ENCODE measurements at places on chromosomes 11 and 22.

- no peak for DNase-seq
Observed at GRCh38 chr11:112366777-112367176, 106.1 kb upstream of the PLET1 start.

GRCh38 chr11:46388619-46389449 lies 2.7 kb downstream of the CHRM4 start:
- DNase-seq = no peak

GRCh38 chr11:64777449-64778222 lies 706 bp downstream of the SF1 start:
- peak; percentile 71 for DNase-seq

- DNase-seq = no peak
Observed at GRCh38 chr11:109870297-109870696, 222.9 kb upstream of the ZC3H12C start.

- DNase-seq = no peak
Observed at GRCh38 chr11:56849250-56849649, 100.8 kb upstream of the OR9G4 start.

DNA sequence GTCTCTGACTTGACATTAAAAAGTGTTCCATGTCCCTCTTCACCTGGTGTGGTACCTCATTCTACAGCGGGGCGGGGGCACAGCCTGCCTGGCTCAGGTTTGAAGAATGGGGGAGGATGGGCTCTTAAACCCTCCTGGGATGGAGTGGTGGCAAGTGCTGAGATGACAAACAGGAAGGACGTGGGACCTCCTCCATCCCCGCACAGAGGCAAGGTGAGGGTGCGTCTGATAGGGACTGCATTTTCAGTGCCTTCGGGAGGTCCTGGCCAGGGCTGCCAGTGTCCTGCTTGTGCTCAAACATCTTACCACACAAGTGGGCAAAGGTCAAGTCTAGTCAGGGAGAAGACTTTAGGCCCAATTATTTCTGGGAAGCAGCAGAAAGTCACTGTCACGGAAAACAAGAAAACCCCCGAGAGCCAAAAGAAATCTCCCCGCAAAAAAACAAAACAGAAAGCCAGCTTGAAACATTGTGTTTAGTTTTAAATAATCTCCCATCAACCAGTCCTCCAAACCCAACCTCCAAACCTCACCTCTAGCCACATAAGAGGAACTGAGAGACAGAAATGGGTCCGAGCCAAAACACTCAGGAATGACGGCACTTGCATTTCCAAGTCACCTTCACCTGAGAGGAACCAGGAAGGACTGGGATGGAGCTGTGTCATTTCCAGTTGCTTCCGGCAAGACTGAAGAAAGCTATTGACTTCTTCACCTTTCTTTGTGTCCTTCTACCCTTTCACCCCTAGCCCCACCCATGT lies 966.5 kb downstream of the NTM start:
- DNase-seq = no peak

DNA sequence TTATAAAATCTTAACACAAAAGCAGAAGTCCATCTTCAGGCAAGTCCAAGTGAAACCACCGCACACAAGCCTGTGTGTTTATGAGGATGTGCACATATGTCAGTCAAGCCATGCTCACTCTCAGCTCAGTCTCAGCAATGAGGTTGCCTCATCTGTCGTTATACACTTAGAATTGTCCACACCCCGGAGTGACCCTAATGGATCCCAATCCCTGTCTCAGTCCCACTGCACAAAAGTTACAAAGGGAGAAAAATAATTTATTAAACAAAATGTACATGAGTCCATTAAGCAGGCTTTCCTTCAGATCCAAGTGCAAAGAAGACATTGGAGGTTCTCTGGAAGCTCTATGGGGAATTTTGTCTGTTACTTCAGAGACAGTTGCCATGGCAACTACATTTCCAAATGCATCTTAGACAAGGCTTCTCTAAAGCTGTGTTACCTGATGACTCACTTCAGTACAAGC lies 24.4 kb downstream of the OR8B12 start:
- no peak for DNase-seq

GRCh38 chr22:47594836-47595521 lies 832.5 kb downstream of the TBC1D22A start:
- no peak for DNase-seq

- DNase-seq = peak; percentile 5
Observed at GRCh38 chr11:115170133-115170815, 333.9 kb downstream of the CADM1 start.

- DNase-seq = no peak
Observed at GRCh38 chr11:132874638-132875037, 657.7 kb downstream of the OPCML start.

DNA sequence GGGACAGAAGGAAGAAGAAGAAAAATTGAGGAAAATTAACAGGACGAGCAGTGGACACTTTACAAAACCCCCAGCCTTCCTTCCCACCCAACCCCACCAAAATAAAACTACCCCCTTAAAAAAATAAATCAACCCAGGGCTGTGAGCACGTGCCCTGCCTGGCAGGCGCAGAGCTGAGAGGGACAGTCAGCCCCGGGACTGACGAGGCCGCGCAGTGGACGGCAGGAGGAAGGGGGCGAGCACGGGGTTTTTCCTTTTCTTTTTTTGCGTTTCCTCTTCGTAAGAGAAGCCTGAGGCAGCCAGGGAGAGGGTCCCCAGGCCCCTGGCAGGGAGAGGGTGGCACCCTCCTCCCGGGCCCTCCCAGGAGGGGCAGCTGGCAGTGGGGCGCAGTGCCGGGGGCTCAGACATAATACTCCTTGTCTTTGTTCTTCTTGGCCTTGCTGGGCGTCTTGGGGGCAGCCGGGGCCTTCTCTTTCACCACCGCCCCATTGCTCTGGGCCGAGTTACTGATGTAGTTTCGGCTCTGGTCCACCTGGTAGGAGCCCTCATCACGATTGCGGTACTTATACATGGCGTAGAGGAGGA lies 15.9 kb downstream of the SLC22A12 start:
- no peak for DNase-seq

GRCh38 chr11:75625021-75625420 lies 43.8 kb downstream of the MAP6 start:
- no peak for DNase-seq

DNA sequence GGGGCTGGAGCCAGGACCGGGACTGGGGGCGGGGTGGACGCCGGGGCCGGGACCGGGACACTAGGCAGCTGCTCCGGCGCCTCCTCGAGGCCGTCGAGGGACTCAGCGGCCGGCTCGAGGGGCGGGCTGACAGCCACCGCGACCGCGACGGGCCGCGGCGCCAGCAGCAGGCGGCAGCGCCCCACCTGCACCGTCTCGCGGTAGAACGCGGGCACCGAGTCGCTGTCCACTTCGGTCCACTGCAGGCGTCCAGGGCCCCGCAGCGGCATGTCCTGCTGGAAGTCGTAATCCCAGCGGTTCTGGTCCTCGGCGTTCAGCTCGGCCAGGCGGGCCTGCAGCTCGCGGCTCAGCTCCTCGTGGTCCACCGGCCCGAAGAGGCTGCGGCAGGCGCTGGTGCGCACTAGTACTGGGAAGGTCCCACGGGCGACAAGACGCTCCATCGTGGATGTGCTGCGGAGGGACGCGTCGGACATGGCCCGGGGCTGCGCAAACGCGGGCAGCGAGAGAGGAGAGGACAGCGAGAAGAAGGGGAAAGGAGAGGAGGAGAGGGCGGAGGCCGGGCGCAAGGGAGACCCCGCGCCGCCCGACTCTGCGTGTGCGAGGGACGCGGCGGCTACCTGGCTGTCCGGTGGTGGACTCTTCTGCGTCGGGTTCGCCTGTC lies 428 bp downstream of the CDKN1C start:
- no peak for DNase-seq

GRCh38 chr22:40265783-40266182 lies 80.5 kb upstream of the ADSL start:
- DNase-seq = no peak

GRCh38 chr11:9825315-9825714 lies 161.4 kb downstream of the SWAP70 start:
- DNase-seq = peak; percentile 61

- no peak for DNase-seq
Observed at GRCh38 chr11:68260484-68260883, 11.3 kb downstream of the C11orf24 start.

- DNase-seq = no peak
Observed at GRCh38 chr11:44446996-44447771, 118.3 kb upstream of the CD82 start.

DNA sequence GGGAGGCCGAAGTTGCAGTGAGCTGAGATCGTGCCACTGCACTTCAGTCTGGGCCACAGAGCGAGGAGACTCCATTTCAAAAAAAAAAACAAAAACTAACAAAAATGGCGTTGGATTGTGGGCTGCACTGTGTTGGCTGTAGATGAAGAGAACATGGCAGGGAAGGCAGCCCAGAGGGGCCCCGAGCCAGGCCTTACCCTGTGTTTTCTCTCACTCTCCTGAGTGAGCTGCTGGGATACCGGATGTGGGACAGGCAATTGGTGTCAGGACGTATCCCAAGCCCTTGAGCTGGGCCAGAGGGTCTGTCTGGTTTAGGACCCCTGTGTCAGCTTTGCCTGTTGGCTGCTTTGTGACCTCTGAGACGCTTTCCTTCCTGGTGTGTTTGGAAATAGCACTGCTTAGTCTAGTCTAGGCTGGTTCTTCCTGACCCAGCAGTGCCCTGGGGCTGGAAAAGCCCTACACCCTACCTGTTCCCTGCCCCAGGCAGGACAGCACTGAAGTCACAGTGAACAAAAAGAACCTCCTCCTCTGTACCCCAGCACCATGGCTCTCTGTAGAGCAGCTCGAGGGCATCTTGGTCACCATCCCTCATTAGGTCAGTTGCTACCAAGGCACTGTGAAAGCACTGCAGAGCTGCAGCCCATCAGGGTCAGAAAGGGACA lies 17.8 kb downstream of the CHADL start:
- DNase-seq = no peak

DNA sequence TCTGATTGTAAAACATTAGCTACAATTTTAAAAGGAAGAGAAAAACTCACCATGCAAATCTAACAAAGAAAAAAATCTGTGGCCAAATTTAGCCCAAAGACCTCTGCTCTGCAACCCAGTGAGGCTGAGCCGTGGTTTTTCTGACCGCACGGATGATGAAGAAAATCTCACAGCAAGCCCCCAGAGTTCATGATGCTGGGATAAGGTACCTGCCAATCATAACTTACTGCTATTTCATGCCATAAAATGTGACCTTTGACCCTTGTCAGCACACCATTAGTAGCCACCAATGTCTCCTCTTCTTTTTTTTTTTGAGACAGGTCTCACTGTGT lies 11.1 kb downstream of the CERK start:
- no peak for DNase-seq

GRCh38 chr11:19879307-19880087 lies 166.9 kb downstream of the NAV2 start:
- no peak for DNase-seq

GRCh38 chr11:111459506-111460270 lies 52.5 kb downstream of the BTG4 start:
- DNase-seq = no peak

DNA sequence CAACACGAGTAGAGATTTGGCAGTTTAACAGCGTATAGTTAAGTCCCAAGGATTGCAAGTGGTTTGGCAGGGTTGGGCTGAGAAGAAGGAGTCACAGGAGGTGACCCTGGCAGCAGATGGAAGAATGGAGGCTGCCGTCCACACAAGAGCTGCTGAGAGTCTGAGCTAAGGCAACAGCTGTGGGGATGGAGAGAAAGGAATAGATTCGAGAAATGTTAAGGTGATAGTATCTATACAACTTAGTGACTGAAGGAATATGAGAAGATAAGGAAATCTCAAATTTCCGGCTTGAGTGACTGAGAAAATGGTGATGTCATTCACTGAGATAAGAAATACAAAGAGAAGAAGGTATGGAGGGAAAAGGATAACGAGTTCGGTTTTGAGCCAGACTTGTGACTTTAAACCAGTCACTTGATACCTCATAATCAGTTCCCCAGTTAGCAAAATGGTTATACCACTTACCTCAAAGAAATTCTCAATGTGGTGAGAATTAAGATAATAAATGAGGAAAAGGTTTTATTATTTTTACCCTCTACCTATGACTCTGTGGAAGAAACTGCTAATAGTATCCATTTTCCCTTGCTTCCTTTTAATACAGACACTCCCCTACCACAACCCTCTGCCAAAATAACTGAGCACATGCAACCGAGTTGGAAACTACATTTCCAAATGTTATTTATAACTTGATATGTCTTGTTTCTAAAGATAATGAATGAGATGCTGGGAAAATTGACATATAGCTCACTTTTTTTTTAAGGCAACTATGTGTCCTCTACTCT lies 30.7 kb downstream of the FAM168A start:
- no peak for DNase-seq

GRCh38 chr22:26903030-26903856 lies 245.9 kb downstream of the MIAT start:
- no peak for DNase-seq

DNA sequence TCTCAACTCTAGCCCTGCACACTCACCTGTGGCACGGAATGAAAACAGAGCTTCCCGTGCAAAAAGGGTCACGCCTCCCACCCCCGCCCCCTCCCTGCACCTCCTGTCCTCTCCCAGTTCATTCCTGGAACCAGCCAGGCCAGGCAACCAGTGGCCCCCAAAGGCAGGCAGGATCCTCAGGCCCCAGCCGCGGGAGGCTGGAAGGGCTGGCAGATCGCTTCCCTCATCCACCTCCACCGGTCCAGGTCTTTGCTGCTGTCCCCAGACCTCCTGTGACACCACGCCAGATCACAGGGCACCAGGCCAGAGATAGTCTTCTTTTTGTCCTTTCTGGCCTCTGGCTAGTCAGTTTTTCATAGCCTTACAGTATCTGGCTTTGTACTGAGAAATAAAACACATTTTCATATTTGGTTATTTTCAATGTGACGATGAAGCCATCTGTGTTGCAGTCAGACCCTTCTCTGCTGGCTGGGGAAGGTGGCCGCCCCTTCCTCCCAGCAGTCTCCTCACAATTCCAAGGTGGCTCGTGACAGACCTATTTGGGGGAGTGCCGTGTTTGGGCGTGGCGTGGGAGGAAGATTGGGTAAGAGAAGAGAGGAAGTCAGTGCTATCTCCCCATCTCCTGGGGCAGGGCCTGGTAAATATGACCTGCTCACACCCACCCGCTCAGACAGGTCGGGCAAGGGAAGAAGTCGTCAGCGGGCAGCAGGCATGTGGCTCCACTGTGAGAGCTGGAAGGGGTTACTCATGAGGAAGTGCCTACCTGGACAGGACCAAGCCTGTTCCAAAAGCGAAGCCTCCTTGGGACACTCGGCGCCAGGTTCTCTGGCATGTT lies 9.1 kb downstream of the SSH3 start:
- DNase-seq = no peak

DNA sequence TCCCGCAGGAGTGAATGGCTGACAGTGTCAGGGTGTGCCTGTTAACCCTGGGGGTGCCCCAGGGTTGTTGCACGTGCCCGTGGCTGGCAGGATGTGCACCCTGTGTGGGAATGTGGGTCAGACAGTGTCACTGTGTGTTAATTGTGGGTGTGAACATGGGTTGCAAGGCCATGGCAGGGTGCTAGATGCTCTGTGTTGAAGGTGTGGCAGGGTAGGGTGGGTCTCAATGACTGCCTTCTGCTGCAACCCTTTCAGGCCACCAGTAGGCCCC lies 8.3 kb downstream of the RIN1 start:
- DNase-seq = no peak
